ENCODE measurements at places on chromosomes 2 and 18.

DNA sequence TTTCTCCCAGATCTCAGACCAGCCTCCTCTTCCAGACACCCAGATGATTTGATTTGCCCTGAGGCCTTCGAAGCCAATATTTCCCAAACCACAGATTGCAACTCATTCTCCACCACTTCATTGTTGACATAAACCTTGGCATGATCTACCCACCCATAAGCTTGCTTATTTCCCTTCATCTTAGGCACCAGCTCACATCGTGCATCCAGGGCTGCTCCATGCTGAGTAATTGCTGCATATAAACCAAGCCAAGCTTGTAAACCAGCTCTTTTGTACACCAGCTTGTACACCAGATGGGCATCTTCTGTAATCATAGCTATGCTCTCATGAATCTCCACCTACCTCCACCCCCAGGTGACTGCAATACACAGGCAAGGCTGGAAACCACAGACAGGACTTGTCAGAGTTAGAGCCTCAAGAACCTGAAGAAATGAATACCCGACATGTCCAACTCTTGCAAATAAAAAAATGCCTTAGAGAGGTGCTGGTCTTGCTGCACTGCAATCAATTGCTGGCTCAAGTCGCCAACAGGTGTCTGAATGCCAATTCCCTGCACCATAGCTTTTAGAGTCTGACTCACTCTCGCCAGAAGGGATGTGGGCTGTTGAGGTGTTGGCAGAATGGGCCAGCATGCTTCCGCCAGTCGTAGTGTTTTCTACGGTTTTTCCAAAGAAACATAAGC, 31.5 kb downstream of the TRABD2A start:
- DNase-seq = no peak

- peak; percentile 3 for DNase-seq
Measured at GRCh38 chr2:230898016-230898712, 26.9 kb downstream of the GPR55 start.

GRCh38 chr18:45829855-45830254, 4.4 kb downstream of the SIGLEC15 start:
- DNase-seq = no peak

GRCh38 chr18:45896991-45897390, 70.1 kb downstream of the EPG5 start:
- no peak for DNase-seq

- no peak for DNase-seq
Measured at GRCh38 chr2:164023896-164024295, 288.1 kb upstream of the FIGN start.

DNA sequence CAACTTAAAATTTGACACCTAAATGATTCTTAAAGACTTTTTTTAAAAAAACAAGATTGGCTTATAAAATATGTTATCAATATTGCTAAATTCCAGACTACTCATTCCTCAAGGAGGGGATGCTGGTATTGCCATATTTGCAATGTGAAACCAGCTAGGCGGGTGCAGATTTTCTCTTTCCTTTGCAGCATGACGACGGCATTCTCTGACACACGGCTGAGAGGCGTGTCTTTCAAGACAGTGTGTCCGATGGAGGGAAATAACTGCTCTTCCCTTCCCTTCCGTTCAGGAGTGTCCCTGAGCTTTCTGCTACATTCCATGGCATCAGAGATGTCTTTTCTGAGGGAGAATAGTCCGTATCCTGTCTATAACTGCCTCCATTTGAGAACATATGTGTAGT, 38.2 kb upstream of the CNGA3 start:
- no peak for DNase-seq

DNA sequence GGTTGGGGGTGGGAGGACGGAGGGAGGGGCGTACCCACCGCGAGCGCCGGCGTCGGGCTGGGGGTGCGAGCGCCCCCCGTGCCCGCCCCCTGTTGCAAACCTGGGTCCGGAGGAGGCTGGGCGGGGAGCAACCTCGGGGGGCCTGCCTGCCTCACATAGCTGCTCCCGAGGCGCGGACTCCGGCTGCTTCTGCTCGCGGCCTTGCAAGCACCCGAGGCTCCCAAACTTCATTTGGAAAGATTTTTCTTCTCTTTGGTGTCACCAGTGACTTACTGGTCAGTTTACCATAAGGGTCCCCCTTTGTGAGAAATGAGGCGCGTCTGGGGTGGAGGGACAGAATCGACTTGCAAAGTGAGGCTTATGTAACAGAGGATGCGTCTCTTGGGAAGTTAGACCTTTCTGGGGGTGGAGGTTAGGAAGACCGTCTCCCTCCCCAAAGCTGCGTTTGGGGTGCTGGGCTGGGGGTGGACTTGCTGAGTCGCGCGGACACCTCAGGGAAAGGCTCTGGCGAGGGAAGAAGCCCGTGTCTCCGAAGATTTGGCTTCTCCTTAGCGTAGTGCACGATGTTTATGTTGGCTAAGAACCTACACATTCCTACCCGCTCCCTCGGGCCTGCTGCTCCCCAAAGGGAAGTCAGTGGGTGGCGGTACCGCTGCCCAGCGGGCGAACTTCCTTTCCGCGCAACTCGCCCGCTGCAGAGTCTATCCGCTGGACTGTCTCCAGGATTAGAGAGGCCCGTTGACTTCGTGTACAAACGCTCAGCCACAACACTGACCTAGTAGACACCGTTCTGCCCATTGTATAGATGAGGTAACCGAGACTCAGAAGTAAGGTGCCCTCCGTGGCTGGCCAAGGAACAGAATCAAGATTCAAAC, 559 bp downstream of the TMEM37 start:
- peak; percentile 48 for DNase-seq

GRCh38 chr2:218060950-218061660, 7.9 kb upstream of the RUFY4 start:
- no peak for DNase-seq

DNA sequence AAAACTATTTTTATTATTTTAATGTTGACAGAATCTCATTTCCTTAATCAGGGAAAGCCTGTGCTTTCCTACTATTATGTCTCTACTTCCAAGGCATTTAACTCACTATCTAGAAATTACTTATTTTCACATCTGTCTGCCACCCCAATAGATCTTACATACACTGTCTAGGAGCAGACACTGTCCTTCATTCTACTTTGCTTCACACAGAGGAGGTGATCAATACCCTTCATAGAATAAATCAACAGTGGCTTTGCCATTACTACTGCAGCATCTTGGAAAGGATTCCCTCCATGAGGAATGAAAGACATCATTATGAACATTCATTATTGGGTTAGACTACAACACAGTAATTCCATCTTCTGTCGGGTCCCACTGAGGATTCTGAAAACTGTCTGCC, 31.7 kb downstream of the CDH20 start:
- no peak for DNase-seq

- DNase-seq = no peak
Measured at GRCh38 chr2:55048508-55049042, 1.7 kb downstream of the RTN4 start.

- DNase-seq = no peak
Measured at GRCh38 chr2:17101091-17101490, 417.1 kb downstream of the RAD51AP2 start.

DNA sequence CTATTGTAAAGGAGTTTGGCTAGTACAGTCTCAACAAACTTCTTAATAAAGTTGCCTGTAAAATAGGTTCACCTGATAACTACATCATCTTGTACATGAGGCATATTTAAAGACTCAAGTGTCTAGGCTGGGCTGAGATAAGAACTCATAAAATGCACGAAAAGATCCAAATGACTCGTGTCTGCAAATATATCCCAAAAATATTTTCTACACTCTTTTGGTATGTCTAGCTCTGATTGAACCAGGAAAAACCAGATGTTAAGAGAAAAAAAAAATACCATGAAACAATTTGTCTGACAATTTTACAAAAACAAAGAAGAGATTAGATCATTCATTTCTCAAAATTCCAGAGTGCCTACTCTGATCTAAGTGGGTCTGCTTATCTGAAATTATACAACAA, 166.9 kb upstream of the OSR1 start:
- DNase-seq = no peak

DNA sequence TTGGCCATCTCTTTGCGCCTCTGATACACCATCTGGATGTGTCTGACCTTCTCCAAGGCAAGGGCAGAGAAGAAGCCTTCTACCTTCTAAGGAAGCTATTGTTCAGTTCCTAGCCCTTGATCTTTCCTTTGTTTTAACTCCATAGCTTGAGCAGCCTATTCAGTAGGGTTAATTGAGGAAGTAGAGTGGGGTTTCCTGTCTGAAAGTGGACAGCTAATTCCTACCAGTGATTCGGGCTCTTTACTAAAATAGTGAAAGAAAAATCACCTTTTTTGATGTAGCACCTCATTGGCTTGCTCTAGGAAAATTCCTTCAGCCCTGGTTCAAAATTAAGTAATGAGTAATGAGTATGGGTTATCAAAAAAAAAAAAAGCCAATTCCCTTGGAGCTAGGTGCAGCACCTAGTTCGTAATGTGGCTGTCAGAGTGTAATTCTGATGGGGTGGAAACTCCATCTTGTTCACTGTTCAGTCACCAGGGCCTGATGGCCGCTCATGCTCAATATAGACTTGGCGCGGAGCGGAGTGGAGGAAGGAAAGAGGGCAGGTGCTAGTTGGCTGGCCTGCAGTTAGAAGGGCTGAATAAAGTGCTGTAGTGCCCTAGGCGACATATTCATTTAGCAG, 2.9 kb upstream of the MGAT5 start:
- no peak for DNase-seq

DNA sequence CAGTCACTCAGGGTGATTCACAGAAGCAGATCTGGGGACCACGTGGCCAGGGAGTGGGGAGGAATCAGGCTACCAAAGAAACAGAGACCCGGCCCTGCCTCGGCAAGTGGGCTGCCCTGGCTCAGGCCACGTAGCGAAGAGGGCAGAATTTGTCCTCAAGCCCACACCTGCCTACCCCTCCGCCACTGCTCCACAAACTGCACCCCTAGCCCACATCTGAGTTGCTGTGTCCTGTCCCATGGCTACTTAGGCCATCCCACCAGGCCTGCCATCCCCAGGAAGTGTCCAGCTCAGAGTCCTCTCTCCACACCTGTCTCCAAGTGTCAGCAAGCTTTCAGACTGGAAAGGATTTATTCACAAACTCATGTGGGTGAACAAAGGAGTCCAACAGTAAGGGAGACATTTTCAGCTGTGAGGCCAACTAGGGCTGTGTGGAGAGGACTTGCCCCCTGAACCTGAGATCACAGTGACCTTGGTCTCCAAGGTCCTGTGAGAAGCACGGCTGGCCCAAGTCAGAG, 31.7 kb upstream of the ASPRV1 start:
- DNase-seq = no peak

DNA sequence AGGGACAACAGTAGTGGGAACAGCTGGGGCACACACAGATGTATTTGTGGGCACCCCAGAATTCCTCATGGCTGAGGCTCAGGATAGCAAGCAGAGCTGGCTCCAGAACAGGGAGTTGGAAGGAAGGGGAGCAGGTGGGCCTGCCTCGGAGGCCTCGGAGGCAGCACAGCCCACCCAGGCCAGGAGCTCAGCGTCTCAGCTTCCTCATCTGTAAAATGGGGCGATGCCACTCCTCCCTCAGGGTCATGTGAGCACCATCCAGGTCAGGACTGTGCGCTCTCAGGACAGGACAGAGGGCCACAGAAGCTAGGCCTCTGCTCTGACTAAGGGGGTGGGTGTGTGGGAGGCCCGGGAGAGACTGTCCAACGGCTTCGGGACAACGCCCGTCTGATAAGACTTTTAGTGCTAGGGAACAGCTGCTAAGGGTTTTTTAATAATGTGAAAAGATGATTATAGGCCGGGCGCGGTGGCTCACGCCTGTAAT, 106.2 kb downstream of the HDAC4 start:
- DNase-seq = peak; percentile 59
